ENCODE measurements at places on chromosomes 12 and 14.
A peak's percentile ranks its signal among the peaks of the same experiment; 100 is the strongest.

- no peak for DNase-seq
These were observed 16.1 kb downstream of the BIN2 start for GRCh38 chr12:51307655-51308593.

GRCh38 chr12:113291586-113291985, 43.3 kb downstream of the SLC8B1 start:
- no peak for DNase-seq

GRCh38 chr12:130761537-130762318, 45.6 kb upstream of the RIMBP2 start:
- DNase-seq, result no peak

- DNase-seq, result no peak
These were observed 170.1 kb upstream of the RTL1 start for GRCh38 chr14:101073598-101073965.

- DNase-seq, result peak; percentile 98
These were observed at the start of gene LRRC23 for GRCh38 chr12:6904280-6905276. TSS of gene LRRC23 (plus strand) at chr12:6904822. CDS start at chr12:6905634, 812 bp downstream.

DNA sequence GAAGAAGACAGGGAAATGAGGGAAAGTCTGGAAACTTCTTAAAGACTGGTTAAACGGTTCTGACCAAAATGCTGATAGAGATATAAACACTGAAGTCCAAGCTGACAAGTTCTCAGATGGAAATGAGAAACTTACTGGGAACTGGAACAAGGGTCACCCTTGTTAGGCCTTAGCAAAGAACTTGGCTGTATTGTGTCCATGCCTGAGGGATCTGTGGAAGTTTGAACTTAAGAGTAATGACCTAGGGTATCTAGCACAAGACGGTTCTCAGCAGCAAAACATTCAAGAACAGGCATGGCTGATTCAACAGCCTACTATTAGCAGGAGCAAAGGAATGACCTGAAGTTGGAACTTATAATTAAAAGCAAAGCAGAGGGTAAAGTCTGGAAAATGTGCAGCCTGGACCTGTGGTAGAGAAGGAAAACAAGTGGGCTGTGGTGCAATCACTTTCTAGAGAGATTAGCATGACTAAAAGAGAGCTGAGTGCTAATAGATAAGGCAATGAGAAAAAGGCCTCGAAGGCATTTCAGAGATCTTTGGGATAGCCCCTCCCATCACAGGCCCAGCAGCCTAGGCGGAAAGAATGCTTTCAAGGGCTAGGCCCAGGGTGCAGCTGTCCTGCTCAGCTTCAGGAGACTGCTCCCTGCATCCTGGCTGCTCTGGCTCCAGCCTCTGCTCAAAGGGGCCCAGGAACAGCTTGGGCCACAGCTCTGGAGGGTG, 60.3 kb downstream of the ATP2B1 start:
- DNase-seq, result no peak

DNA sequence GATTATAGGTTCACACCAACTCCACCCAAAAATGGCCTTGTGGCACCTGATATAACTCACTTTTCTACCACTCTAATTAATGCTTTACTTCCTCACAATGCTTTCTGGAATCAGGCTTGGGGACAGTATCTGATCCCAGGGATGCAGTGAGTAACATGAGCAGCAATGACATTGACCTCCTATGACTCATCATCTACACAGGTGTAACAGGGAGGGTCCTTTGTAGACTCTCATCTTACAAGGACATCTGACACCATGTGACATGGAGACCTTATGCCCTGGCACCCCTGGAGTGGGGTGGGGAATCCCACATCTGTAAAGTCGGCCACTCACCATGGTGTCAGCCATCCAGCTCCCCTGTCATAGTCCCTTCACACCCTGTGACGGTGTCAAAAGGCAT, 586.4 kb downstream of the MED13L start:
- DNase-seq, result no peak

DNA sequence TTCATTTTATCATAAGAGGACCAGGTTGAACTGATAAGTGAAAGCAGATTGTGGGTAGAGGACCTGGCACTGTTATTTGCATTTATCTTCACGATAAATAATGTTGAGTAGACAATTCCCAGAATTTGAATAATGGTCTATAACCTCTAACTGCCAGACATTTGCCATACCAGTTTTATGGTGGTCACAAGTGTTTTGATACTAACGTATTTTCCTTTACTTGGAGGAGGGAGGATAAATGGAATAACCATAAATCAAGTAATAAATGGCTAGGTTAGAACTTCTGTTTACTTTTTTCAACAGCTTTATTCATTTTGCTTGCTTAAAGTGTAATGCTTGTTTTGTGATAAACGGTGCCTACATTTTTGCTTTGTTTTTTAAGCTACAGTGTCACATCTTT, 9.5 kb downstream of the PAX9 start:
- no peak for DNase-seq

- DNase-seq, result no peak
These were observed 3.4 kb upstream of the FBXO34 start for GRCh38 chr14:55267820-55268219.

- DNase-seq, result no peak
These were observed 27.2 kb downstream of the NGB start for GRCh38 chr14:77243853-77244252.

DNA sequence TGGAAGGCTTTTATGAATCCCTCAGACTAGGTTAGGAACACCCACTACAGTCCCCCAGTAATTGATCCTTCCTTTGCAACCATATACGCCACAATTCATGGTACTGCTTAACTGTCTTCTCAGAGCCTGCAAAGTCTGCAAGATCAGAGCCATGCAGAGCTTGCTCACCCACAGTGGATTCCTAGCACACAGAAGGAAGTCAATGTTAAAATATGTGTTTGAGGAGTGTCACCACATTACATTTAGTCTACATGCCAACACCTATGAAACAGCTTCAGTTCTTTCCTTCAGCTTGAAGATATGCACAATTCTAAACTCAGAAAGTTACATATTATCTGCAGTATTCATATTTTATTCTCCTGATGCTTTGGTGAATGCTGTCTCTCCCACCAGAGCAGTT, 138.5 kb downstream of the NDUFA12 start:
- DNase-seq, result no peak

GRCh38 chr12:84043355-84043754, 869.2 kb downstream of the SLC6A15 start:
- DNase-seq, result no peak

DNA sequence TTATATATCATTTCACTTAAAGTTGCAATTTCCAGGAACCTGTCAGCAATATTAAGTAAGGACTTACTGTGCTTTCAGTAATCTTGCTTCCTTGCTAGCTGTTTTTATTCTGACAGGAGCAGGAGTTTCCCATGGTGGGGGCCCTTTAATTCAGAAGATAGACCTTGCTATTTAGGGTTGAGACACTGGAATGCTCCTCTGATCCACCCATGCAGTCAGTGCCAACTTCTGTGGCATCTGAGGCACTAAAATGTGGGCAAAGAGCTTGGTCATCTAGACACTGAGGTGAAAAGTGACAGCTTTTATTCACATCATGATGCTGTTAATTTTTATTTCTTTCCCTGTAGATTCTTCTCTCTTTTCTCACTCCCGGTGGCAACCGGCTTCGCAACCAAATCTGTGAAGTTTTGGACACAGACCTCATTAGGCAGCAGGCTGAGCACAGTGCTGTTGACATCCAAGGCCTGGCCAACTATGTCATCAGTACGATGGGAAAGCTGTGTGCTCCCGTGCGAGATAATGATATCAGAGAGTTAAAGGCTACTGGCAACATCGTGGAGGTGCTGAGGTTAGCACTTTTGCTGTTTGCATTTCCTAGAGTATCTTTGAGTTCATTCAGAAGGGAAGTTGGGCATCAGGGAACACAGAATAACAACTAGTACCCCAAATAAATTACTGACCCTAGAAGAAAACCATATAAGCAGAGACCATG, 18.8 kb downstream of the TCP11L2 start:
- DNase-seq, result no peak

- DNase-seq, result no peak
These were observed 46.9 kb downstream of the PAWR start for GRCh38 chr12:79643821-79644220.

GRCh38 chr14:70943838-70944237, 36.6 kb downstream of the PCNX1 start:
- no peak for DNase-seq

- DNase-seq, result no peak
These were observed 3.4 kb downstream of the PLBD2 start for GRCh38 chr12:113361574-113362370.

DNA sequence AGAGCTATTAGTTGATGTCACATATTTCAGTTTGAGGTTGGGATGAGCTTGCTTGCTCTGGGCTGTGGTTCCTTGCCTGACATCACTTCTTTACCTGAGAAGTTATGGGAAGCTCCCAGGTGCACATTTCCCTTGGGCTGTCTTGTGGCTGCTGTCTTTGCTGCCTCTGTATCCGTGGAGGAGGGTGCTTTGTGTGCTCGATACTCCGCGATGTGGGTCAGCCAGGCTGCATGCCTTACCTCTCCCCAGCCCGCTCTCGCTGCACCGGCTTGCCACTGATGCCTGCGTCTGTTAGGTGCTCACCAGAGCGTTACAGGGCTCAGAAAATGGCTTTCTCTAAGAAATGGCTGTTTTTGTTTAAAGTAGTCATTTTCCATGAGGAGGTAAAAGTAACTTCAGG, 19.6 kb downstream of the PELI2 start:
- no peak for DNase-seq

DNA sequence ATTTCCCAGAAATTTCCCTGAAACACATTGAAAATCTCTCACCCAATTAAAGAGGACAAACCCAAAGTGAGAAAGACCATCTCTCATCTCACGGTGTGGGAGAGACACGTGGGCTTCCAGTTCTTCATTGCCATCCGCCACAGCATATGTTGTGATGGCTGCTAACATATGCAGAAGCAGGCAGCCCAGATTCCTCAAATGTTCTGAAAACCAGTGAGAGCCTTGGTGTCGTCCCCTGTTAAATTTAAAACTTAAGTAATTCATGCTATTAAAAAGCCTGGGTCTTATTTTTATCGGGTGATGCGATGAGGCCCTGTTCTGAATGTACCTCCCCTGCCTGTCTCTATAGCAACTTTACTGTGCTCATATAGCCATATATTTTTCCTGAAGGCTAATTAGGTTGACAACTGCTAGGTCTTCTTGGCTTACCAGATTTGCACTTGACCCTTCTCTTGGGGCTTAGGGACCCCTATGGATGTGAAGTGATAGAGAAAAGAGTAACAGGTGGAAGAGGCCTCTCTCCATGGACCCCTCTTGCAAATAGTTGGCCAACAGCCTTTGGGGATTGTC, 2.8 kb upstream of the FGF6 start:
- DNase-seq, result no peak
